ENCODE measurements at places on chromosomes 4 and X.

DNA sequence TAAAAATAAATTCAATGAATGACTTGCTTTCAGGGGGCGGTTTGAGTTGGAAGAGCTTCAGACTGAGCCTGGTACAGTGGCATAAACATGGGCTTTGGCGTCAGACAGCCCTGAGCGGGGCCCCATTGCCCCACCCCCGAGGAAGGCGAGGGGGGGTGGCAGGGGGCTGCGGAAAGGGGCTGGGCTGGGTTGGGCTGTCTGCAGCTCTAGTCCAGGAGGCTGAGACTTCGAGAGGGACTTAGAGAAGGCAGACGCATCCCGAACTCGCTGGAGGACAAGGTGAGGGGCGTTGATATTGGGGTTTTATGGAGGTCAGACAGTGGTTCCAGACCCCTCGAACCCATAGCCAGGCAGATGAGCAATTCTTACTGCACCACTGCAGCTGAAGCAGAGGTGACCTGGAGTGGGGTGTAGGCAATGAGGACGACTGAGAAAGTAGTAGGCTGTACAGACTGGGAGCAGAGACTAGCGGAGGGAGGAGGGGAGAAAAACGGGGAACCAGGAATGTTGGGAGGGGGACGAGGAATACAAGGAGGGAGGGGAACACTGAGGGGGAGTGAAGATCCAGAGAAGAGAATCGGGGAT, at the start of gene MAGED2:
MAGED2 (plus strand) TSS at position 222 of the 585 bp plus-strand sequence. CDS start 1,587 bp downstream, outside the sequence.
- DNase-seq: peak; percentile 30

DNA sequence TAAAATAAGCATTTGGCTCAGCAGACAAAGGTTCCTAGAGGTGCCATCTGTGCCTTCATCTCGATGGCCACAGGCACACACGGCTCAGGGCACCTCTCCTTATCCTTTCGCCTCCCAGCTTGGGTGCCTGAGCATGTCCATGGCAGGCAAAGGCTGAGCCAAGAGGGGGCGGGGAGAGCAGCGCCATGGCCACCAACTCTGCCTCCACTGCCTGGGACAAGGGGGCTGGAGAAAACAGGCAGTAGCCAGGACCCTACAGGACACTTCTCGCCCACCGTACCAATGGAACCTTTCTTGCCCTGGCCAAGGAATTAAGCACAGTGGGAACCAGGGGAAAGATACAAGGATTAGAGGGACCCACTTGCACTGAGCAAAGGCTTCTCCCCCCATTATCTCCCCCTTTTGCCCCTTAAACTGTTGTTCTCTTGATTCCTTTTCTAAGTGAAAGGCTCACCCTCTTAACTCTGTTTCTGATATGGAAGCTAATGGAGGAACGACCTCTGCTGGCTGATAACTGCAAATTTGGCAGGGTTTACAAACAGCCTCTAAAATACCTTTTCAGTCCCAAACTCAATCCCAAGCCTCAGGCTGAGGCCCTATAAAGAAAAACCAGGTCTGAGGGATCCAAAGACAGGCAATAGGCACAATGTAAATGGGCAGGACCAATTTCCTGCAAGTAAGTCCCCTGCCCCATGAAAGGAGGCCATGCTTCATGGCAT, 335.2 kb downstream of the ADAM29 start:
- DNase-seq: no peak

GRCh38 chr4:54498661-54499111, 159.1 kb upstream of the KIT start:
- peak; percentile 97 for DNase-seq

DNA sequence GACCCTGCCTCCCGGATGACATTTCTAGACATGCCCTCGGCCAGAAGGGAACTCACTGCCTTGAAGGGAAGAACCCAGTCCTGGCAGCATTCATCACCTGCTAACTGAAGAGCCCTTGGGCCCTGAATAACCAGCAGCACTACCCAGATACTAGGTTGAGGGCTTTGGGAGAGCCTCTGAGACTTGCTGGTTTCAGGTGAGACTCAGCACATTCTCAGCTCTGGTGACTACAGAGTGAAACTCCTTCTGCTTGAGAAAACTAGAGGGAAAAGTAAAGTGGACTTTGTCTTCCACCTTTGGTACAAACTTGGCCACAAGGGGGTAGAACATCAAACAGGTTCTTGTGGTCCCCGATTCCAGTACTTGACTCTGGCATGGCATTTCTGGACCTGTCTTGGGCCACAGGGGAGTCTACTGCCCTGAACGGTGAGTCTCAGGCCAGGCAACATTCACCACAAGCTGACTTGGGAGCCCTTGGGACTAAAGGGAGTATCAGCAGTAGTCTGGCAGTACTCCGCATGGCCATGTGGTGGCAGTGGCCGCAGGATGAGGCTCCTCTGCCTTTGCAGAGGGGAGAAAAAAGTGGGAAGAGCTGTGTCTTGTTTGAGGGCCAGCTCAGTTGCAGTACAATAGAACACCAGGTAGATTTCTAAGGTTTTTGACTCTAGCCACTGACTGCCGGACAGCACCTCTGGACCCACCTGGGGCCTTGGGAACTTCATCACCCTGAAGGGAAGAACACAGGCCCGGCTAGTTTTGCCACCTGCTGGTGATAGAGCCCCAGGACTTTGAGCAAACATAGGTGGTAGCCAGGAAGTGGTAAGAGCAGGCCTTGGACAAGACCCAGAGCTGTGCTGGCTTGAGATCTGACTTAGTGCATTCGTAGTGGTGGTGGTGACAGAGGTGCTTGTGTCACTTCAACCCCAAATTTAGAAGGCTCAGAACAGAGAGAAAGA, 414.8 kb downstream of the OPHN1 start:
- peak; percentile 48 for DNase-seq

DNA sequence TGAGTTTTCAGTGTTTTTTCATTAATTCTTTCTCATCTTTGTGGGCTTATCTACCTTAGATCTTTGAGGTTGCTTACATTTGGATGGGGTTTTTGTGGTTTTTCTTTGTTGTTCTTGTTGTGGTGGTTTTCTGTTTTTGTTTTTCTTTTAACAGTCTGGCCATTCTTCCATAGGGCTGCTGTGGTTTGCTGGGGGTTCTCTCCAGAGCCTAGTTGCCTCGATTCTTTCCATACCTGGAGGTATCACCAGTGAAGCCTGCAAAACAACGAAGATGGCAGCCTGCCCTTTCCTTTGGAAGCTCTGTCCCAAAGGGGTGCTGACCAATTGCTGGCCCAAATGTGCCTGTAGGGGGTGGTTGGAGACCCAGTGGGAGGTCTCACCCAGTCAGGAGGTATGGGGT, 168.6 kb upstream of the CLNK start:
- no peak for DNase-seq

- no peak for DNase-seq
These were observed 39.7 kb upstream of the DCLK2 start for GRCh38 chr4:150038335-150039076.

DNA sequence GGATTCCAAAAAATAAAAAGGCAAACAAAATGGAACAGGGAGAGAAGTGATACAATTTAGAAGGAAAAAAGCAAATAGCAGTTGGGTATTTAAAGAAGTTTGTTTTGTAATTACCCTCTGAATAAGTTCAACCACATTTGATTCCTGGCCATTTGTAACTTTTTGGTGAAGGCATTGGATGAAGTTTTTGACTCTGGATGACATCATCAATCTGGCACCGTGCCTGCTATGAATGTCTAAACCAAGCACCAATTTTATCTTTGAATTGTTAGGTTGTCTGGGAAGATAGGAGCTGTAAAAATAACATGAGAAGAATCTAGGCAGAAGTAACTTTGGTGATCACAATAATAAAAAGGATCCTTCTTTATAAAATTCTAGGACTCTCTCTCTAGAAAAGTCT, 29.5 kb downstream of the TMPRSS11A start:
- DNase-seq: peak; percentile 6

DNA sequence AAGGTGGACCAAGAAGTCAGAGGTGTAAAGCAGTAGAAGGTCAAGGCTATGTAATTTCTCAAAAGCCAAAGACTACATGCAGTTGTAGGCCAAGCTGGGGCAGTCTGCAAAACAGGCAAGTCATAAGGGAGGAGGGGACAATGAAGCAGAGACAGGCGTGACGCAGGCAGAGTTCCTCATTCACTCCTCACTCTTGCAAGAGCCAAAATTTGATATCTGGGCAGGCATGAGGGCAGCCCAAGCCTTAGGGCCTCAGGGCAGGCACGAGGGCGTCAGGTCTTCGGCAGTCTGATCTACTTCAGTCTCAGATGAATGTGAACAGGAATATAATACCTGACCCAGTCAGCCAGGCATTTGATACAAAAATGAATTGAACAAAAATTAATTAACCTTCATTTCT, 86.4 kb upstream of the AGA start:
- DNase-seq: no peak

DNA sequence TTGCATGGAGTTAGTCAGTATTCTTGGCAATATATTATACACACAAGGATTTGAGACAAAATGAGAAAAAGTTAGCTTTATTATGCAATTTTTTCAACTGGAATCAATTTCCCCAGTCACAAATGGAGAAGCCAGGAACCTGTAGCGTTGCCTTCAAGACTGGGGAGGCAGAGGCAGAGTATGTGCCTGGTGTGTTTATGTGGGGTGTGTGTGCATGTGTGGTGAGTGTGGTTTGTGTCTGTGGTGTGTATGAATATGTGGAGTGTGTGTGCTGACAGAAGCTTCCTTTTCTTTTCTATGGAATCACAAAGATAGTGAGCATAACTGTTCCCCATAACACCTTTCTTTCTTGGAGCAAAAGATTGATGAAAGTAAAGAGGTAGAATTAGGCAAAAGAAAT, 37.0 kb downstream of the TNIP3 start:
- DNase-seq: no peak

DNA sequence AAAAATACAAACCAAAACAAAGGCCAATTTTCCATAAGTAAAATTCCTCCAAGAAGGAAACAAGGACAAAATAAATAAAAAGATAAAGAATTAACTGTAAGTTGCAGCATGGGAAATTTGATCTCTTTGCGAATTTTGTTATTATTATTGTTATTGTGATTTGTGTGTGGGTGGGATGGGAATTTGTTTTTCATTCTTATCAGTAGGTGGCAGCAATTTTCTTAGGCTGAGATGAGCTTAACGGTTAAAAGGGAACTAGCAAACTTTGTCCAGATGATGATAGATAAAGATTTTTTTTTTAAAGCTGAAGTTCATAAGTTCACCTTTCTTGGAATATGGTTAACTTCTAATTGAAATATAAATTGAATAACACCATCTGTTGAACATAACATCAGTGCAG, 83.2 kb upstream of the IL1RAPL2 start:
- no peak for DNase-seq

DNA sequence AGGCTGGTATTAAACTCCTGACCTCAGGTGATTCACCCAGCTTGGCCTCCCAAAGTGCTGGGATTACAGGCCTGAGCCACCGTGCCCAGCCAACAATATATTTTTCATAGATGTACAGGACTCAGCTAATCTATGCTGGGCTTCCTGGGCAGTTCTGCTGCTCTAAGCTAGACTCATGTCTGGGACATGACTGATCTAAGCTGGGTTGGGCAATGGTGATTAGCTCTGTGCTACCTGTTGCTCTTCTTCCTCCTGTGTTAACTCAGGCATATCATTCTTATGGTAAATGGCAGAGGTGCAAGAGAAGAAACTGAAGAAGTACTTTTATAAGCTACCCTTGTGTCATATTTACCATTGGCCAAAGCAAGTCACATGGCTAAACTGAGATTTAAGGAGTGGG, 11.4 kb upstream of the SUPT20HL2 start:
- no peak for DNase-seq

GRCh38 chr4:186243331-186243730, 16.0 kb downstream of the KLKB1 start:
- no peak for DNase-seq

DNA sequence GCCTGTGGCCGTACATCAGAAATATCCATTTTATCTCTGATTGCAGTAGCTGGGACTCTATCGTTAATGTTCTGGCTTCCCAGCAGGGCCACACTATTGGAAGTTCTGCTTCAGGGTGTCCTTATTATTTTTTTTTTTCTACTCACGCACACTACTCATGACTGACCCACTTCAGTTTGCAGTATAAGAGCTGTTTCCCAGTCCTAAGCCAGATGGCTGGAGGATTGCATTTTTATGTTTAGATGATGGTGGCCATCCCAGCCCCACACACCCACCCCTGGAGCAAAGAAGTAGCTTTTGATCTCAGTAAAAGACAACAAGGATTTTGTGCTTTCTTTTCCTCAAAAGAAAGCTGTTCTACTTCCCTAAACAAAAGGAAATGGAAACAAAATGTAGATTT, 557.0 kb upstream of the GALNTL6 start:
- DNase-seq: no peak

- DNase-seq: no peak
These were observed 100.8 kb downstream of the BEND2 start for GRCh38 chrX:18119856-18120255.

DNA sequence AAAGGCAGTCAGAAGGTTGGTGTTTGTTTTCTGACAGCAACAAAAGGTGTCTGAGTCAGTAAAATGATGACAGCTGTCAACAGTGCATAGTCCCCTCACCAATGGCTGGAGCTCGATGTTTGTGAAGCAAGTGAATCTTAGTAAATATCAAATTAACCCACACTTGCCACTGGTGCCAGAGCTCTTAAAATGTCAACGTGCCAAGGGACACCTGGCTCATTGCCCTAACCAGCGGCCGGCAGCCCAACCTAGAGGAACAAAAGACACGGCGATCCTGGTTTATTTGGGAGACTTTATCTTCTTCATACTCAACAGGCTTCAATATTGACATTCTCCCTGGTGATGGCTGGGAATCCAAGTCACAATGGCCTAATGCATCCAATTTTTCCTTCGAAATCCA, 143.4 kb downstream of the CPEB2 start:
- DNase-seq: no peak

- DNase-seq: no peak
These were observed 1365.4 kb downstream of the ARAP2 start for GRCh38 chr4:34878961-34879360.

DNA sequence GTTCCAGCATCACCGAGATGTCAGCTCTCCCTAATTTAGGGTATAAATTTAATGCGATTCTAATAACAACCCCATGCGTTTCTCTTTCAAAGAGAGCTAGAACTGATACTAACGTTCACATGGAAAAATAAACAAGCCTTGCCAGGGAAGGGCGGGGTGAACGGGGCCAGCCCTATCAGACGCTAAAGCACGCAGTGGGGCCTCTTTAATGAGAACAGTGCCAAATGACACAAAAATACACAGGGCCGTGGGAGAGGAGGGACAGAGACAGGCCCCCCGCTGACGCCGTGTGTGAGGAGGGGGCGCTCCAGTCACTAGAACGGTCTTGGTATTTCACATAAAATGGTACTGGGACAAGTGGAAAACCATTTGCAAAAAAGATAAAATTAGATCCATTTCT, 21.3 kb upstream of the ADRA2C start:
- DNase-seq: no peak

DNA sequence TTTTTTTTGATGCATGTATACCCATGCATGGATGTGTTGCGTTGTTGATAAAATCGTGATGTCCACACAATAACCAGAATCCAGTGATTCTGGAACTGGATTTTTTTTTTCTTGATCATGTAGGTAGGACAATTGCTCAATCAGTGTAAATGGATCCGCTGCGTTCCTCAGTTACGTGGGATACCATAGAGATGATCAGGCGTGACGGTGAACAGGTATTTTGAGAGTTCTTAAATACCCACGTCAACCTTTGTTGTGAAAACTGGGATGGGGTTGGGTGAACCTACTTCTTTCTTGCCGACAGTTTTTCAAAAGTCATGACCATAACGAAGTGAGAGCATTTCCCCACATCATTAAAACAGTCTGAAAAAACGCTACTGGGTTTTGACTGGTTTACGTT, 913 bp upstream of the SMIM10L2A start:
- no peak for DNase-seq

- DNase-seq: peak; percentile 15
These were observed 45.9 kb upstream of the PGM2 start for GRCh38 chr4:37780444-37781130.

All from EH (cell line).